ENCODE measurements at places on chromosomes 2 and 18.

DNA sequence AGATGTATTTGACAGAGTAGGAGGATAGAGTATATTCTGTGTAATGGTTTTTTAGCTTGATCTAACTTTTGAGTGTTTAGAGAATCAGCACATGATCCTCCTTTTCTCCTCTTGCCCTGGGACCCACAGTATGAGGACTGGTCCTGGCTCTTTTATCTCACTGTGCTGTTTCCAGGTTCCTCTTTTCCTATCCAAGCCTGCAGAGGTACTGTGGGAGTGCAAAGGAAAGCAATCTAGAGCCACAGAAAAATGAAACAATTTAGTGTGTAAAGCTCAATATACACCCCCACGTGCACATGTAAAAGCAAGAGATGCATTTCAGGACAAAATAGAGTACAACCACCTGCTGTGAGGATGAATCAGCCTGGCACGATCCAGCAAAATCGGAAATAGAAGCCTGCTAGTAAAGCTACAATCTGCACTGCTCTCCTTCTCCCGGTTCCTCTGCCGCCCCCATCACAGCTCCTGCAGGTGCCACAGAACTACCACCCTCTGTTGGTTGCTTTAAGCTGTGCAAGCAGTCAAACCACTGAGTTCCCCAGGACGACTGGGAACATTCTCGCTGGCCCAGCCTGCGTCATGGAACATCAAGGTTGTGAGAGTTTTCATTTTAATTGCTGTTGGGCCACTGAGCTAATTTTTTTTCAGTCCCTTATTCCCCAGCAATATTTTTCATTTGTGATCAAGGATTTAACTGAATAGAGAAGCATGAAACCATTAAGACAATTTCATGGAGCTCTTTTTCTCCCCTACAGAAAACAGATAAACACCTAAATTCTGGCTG, 47.8 kb upstream of the MAPRE3 start:
- DNase-seq = no peak

DNA sequence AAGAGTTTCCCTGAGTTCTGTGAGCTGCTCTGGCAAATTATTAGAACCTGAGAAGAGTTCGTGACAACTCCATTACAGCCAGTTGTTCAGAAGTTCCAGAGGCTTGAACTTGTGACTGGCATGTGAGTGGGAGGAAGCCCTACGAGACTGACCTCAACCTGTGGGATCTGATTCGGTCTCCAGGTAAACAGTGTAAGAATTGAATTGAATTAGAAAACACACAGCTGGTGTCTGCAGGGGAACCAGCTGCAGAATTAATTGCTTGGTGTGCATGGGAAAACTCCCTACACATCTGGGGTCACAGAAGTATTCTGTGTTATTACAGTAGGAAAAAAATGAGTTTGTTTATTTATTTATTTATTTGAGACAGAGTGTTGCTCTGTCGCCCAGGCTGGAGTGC, 14.0 kb upstream of the ITSN2 start:
- DNase-seq = no peak

GRCh38 chr2:160407393-160408172, 86.0 kb downstream of the RBMS1 start:
- no peak for DNase-seq

DNA sequence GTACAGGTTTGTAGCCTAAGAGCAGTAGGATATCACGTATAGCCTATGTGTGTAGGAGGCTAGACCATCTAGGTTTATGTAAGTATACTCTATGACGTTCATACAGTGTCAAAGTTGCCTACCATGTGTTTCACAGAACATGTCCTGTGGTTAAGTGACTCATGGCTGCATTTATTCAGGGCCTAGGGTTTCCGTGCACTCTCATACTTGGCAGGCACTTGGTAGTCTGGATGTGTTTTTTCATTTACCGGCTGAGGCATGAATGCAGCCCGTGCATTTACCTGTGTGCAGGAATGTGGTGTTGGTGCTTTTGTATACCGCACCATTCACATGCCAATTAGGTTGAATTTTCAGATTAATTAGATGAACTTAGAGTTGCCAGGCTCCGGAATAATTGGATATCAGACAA, 43.4 kb downstream of the MYL12B start:
- no peak for DNase-seq

- no peak for DNase-seq
Observed at GRCh38 chr2:164896634-164897355, 55.2 kb upstream of the COBLL1 start.

DNA sequence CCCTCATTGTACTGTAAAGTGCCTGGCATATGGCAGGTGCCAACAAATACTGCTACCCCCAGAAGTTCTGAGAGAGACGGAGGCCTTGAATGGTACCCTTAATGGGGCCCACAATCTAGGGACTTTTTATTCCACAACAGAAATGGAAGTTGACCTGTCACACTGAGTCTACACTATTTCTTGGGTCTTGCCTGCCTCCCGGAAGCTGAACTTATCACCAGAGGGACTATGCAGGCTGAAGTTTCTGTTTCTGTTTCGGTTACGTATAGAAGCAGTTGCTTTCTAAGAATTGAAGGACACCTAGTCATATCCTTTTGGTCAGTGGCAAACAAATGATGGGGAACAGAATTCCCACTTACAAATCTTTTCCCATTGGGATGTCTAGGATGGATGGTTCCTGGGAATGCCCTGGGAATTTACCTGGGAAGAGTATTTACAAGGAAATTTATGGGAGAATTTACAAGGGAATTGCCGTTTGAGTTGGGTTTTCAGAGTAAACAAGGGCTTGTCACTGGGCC, 74.2 kb downstream of the HS1BP3 start:
- peak; percentile 44 for DNase-seq

Data from LNCaP clone FGC (cell line).